Left ventricle myocardium superior (tissue), 1 donor: ENCODE measurements at places on chromosomes 4 and X. TPM values are rescaled to one million over a fixed set of nuclear protein-coding genes. Genes with fewer than 3 reads are reported as not detected.

MAB21L2 gene
- total RNA-seq = 0.17 TPM

IL2 gene
- total RNA-seq = not detected

ARX gene
- total RNA-seq = not detected

CCNB3 gene
- total RNA-seq = 0.17 TPM

SSX4B gene
- total RNA-seq = not detected

- no peak for DNase-seq
These were observed 145.1 kb downstream of the INPP4B start for GRCh38 chr4:142701017-142701416.

- DNase-seq = no peak
These were observed 25.1 kb downstream of the RRAGB start for GRCh38 chrX:55742649-55743048.

GRCh38 chr4:4918067-4918466 is 58.6 kb downstream of the MSX1 start:
- DNase-seq = no peak

GRCh38 chr4:163048447-163048846 is 118.2 kb downstream of the NAF1 start:
- no peak for DNase-seq

DNA sequence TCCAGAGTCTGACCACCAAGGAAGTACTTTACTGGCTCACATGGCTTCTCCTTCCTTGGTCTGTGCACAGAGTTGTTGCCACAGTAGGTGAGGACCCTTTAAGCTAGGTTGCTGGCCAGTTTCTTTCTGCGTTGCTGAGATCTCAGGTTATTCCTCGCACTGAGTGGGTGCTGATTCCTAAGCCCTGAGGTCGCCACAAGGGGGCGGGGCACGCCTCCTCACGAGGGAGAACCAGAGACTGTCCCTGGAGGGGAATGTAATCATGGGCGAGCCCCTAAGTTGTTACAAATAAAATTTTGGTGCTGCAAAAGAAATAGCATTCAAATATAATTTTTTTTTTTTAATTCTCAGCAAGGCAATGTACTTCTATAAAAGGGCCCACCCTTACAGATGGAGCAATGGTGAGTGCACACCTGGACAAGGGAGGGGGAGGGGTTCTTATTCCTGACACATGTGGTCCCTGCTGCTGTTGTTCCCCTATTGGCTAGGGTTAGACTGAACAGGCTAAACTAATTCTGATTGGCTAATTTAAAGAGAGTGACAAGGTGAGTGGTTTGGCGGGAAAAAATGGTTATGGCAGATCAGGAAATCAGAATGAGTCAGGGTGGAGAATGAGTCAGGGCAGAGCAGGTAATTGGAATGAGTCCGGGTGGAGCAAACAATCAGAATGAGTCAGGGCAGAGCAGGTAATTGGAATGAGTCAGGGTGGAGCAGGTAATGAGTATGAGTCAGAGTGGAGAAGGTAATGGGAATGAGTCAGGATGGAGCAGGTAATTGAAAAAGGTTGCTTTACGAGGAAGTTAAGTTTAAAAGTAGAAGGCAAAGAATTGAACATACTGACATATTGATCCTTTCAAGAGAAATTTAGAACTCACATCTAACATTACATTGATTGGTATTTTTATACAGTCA is 107.5 kb downstream of the VSIG4 start:
- no peak for DNase-seq

GRCh38 chrX:42047886-42048285 is 124.5 kb upstream of the CASK start:
- DNase-seq = no peak

- no peak for DNase-seq
These were observed 178.7 kb upstream of the ATOH1 start for GRCh38 chr4:93649828-93650227.

DNA sequence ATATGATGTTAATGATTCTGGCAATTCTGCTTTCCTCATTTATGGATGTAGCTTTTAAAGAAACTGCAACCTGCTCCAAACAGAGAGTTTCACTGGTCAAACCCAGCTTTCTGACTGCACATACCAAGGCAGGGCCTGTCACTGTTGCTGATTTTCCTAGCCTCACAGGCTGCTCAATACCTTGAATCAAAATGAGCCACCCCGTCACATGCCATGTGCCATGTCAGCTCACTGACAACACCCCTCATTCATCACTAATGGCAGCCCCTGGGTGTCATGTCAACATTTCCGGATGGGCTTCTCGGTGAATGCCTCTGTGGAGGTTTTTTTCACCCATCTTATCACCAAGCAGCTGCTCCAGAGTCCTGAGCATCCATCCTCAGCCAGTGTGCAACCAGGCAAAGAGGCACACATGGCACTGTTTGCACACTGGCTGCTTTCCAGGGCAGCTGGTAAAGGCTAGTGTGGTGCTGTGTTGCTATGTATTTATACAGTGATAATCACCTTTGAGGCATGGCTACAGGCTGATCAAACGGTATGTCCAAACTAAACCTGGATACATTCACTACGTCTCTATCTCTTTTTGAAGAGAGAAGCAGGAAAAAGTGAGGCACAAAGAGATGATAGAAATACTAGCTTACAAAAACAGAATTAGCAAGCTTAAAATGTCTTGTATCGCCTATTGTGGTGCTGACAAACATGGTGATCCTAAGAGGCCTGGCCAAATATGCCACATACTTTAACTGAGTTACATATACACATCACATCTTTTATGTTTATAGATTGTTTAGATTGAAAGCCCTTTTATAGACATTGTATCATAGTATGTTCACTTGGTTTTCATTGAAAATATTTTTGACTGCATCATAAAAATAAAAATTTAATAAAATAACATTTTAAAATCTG is 94.6 kb upstream of the INPP4B start:
- peak; percentile 32 for DNase-seq

GRCh38 chr4:19592391-19592790 is 659.3 kb upstream of the SLIT2 start:
- DNase-seq = no peak

DNA sequence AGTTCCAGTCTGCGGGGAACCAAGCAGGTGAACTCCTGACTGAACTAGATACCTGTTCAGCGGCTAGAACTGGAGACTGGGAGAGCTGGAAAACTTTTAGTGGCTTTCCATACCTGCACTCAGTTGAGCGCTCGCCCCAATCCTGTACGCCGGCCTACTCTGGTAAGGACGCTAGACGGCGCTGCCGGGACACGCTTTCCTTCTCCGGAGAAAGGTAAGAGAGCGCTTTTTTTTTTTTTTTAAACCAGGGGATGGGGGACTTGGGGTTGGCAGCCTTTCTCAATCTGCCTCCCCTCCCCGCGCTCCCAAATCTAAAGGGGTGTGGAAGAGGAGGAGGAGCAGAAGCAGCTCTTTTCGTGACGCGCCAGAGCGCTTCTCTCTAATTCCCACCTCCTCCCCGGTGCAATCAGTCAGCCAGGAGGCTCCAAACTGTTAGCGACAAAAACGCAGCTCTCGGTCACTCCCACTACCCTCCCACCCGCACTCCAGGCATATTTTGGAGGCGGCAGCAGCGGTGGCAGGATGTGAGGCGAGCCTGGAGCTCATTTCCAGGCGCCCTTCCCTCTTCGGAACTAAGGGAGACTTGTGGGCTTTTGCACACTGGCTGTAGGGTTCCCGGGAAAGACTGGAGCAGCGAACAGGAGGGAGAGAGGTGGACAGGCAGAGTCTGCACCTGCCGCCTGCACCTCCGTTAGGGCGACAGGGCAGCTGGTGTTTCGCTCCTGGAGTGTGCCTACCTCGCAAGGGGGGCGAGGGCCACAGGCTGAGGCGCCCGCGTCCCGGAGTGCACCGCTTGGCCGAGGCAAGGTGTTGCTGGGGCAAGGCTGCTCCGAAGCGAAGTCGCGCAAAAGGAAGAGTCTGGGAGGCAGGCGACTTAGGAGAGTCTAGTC is at the start of gene IL1RAPL2:
IL1RAPL2 (plus strand) TSS at position 409 of the 890 bp plus-strand sequence.
- peak; percentile 44 for DNase-seq

- no peak for DNase-seq
These were observed 100.6 kb downstream of the AKAP4 start for GRCh38 chrX:50100188-50100587.

DNA sequence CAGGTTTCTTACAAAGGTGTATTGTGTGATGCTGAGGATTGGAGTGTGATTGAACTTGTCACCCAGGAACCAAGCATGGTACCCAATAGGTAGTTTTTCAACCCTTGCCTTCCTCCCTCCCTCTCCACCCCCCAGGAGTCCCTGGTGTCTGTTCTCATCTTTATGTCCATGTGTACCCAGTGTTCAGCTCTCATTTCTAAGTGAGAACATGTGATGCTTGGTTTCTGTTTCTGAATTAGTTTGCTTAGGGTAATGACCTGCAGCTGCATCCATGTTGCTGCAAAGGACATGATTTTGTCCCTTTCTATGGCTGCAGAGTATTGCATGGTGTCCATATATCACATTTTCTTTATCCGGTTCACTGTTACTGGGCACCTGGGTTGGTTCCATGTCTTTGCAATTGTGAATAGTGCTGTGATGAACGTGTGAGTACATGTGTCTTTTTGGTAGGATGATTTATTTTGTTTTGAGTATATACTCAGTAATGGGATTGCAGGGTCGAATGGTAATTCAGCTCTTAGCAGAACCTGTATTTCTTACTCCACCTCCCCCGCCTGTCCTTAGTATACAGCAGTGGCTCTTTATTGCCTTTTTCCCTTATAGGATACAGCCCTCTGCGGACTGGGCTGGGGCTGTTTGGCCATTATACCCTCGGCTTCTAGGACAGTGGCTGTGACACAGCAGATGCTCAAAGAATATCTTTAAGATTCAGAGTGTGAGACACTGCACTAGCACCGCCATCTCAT is 145.4 kb downstream of the PTTG2 start:
- no peak for DNase-seq
